HL-60 (cell line): ENCODE measurements at places on chromosomes 4 and X.

DNA sequence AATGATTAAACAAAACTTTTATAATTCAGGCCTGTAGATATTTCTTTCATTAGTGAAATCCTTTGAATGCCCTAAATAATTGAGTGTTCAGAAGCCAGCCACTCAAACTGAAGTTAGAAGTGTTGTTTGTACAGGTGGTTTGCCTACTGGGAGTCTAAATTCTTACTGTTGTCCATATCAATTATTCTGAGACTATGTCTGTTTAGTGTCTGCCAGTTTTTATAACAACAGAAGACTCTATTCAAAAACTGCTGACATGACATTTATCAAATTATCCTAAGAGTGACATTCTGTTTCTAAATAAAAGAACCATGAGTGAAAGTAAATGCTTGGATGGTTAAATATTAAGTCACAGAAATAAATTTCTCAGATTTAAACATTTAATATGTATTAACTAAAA lies 375.1 kb downstream of the FAT4 start:
- no peak for DNase-seq

- DNase-seq, result no peak
Measured at GRCh38 chr4:7120341-7120740, 52.5 kb upstream of the GRPEL1 start.

DNA sequence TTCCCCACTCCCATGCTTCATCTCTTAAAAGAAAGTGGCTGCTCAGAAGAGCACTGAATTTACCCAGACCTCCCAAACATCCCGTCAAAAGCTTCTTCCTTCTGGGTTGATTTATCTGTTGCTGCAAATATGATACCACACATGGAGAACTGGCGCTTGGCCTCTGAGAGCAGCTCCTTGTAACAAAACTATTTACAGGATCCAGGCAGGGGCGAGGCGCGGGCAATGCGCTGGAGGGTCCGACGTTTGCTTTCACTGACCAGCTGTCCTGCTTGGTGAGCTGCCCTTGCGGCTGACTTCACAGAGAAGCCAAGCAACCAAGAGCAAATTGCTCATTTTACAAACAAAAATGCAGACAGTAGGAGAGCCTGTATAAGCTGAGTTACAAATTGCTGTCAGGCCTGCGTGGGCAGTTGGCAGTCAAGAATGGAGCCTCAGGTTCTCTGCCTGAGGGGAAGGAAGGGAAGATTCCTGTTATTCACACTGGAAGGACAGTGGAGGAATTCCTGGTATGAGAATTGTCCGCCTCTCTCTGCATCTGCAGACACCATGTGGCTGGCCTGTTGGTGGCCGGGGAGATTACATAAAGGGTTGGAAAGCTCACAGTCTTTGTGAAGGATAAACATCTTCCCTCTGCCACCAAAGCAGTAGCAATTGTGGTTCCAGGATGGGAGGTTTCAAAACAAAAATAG lies 192.2 kb upstream of the LEF1 start:
- DNase-seq, result no peak

GRCh38 chr4:17385403-17385802 lies 126.5 kb downstream of the QDPR start:
- no peak for DNase-seq

DNA sequence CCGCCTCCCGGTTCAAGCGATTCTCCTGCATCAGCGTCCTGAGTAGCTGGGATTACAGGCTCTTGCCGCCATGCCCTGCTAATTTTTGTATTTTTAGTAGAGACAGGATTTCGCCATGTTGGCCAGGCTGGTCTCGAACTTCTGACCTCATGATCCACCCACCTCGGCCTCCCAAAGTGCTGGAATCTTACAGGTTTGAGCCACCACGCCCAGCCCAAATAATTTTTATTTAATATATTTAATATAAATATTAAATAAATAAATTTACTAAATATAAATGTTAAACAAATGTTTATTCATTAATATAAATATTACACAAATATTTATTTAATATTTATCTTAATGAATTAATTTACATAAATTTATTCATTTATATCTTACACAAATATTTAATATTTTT lies 120.2 kb downstream of the SHOX start:
- DNase-seq, result no peak

DNA sequence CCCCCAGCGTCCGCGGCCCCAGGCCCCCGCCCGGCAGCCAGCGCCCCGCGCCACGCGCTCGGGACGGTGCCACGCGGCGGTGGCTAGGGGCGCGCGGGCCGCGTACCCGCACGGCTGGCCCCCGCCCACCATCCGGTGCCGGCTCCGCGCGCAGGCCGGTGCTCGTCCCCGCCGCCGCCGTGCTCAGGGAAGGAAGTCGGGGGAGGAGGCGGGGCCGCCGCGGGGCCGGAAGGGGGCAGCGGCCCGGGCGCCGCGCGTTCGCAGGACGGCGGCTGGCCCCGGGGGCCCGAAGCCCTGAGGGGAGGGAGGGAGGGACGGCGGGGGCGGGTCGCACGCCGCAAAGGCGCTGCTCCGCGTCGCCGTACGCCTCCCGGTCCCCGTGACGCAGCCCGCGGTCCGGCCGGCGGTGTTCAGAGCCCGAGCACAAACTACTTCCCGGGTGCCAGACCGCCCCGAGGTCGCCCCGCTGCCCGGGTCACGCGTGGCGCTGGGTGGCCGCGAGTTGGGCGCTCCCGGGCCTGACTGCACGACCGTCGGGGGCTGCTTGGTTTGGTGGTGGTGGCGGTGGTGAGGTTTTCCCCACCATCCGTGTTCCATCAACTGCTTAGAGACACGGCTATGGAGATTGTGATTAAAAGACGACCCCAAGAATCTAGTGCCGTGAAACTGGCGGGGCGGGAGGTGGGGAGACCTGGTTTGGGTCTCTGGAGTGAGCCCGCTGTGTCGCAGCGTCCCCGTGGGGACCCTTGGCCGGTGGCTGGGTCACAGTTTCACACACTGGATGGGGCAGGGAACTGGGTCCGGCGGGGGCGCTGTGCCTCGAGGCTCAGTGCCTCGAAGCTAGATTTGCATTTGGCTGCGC lies at the start of gene DCTD:
DCTD (minus strand) TSS at position 205 of the 862 bp plus-strand sequence. CDS start 1,818 bp downstream, outside the sequence.
- peak; percentile 56 for DNase-seq

GRCh38 chr4:13705521-13706041 lies 78.1 kb upstream of the BOD1L1 start:
- no peak for DNase-seq

DNA sequence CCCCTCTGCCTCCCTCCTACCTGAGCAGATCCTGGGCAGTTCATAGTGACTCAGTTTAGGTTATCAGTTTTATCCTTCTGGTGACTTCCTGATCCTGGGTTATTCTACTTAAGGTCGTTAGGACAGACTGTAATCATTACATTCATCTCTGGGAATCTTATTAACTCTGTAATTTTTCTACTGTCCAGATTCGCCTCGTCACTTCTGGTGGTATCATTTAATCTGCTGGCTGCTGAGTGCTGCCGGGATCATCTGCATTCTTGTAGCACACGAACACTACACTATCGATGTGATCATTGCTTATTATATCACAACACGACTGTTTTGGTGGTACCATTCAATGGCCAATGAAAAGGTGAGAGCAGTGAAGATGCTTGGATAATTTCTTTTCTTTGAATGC lies 23.0 kb upstream of the CYP2U1 start:
- no peak for DNase-seq

DNA sequence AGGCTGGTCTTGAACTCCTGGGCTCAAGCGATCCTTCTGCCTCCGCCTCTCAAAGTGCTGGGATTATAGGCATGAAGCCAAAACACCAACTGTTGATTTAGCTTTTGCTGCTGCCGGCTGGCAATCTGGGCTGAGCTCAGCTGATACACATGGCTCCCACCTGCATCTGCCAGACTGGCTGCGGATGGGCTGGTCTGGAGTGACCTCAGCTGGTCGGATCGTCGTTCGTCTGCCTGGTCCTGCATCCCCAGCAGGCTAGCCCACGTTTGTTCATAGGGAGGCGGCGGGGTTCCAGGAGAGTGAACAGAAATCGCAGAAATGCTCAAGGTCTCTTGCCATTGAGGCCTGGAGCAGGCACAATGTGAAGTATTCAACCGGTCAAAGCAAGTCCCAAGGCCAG lies 74.4 kb upstream of the DDX3X start:
- no peak for DNase-seq

GRCh38 chr4:48225368-48226141 lies 44.1 kb downstream of the TEC start:
- DNase-seq, result no peak
